AG20443 (cell line): ENCODE measurements at places on chromosomes 2 and 18.

DNA sequence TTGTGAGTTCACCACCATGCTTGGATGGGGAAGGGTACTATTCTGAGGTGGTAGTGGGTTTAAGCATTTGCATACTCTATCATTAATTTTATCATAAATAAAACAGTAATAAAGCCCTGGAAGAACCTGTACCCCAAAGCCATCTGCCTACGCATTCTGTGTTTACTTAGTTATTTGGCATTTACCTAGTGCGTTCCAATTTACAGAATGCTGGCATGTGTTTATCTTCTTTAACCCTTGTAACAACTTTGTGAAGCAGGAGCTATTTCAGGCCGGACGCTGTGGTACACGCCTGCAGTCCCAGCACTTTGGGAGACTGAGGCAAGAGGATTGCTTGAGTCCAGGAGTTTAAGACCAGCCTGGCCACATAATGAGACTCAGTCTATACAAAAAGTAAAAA is 17.8 kb upstream of the ODC1 start:
- no peak for DNase-seq

DNA sequence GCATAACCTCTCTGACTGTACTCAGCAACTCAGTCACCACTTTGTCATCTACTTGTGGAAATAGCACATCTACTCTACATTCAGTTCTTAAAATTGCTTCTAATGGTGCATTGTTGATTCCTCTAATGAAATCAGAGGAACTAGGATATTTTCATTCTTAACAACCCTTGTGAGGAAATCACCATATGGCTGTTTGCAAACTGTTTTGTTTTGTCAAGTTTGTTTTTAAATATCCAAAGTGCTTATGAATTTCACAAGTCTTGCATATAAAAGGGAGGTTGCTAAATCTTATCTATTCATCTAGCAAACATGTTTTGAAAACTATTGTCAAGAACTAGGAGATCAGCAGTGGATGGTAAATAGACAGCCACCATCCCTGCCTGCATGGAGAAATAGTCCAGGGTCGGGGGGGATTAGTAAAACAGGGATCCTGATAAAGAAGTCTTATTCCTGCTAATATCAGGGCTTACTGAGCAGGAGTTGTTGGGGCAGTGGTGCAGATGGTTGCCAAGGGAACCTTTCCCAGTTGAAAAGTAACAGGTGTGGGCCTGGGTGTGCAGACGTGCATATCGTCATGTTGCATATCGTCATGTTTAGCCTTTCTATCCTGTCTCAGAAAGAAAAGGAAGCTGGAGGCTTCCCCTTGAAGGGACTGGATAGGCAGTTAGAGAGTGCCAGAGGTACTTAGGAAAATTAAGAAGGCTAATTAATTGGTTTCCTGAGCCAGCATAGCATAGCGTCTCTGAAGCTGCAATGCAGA is 7.5 kb upstream of the MYO3B start:
- DNase-seq: no peak

GRCh38 chr2:77873506-77873905 is 351.3 kb upstream of the LRRTM4 start:
- no peak for DNase-seq

DNA sequence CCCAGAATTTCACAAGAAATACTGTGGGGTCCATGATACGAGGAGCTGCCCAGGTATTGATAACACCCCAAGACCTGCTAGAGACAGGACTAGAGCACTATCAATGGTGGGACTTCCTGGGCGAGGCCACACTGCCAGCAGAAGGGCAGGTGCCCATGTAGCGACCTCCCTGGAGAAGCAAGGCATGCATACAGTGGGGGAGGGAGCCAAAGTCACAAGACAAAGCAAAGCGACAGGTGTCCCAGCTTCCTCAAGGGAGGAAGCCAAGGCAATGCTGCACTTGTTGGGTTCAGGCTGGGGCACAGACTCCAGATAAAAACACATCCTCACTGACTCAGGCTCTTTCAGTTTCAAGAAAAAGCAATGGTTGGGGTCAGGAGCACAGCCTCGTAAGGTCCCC is 7.5 kb downstream of the CD207 start:
- no peak for DNase-seq

DNA sequence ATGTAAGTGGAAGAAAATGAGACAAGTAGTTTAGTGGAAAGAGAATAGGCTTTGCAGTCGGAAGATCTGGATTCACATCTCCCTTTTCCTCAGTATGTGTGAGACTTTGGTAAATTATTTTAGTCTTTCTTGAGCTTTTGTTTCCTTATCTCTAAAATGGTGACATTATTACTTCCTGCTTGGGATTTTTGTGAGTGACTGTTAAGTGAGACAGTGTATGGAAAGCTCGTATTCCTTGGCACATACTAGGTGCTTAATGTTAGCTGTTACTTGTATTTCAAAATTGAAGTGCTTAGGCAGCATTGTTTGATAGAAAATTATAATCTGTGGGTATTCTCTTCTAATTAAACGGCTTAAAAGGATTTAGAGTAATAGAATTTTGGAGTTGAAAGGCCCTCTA is 2.0 kb downstream of the ZNF638 start:
- no peak for DNase-seq
